Mucosa of gallbladder (tissue), 1 donor: ENCODE measurements at places on chromosomes 7 and 10. TPM values are rescaled to one million over a fixed set of nuclear protein-coding genes. Genes with fewer than 3 reads are reported as not detected.

The GLI3 gene
- 9.8 TPM for total RNA-seq

The SLC26A4 gene
- total RNA-seq: 0.52 TPM

The UCMA gene
- not detected for total RNA-seq

The OR2A12 gene
- total RNA-seq: not detected

The TEX36 gene
- not detected for total RNA-seq

The ECHDC3 gene
- 4.1 TPM for total RNA-seq

The GNAI1 gene
- total RNA-seq: 47.5 TPM

The SGMS1 gene
- 36.9 TPM for total RNA-seq

The PON1 gene
- total RNA-seq: 8.9 TPM

The VPS37D gene
- 13.5 TPM for total RNA-seq

The EPO gene
- total RNA-seq: not detected

DNA sequence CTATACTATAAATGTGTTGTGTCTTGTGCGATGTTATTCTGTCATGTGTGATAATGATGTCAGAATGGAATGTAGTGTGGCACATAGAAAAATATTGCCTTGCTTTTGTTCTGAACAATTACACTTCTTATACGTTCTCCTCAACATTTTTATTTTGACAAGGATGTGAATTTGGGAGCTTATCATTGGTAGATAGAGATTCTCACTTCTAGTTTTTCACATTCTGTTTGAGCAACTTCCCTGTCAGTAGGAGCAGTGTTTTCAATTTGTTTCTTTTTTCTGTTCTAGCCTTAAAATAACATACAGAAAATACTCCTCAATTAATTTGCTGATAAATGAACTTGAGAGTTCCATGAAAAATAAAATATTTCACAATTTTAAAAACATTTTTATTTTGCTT is 17.6 kb downstream of the SUN3 start:
- DNase-seq: no peak

- DNase-seq: no peak
Observed at GRCh38 chr7:97145068-97145467, 27.6 kb downstream of the SDHAF3 start.

- no peak for DNase-seq
Observed at GRCh38 chr10:110865809-110866482, 5.8 kb upstream of the PDCD4 start.

DNA sequence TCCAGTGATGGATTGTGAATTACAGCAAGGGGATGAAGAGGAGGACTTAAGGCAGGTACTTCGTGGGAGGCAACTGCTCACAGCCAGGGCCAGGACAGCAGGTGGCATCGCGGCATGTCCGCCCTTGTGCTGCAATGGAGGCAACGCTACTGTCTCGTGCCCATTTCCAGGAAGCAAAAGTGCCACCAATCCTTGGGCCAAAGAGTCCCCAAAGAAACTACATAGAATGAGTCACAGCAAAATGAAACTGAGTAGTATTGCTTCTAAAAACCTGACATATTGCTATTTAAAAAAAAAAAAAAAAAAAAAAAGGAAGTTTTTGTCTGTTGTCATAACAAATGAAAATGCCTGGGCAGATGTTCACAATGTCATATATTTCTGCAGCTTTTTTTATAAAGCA is 46.6 kb downstream of the RSU1 start:
- no peak for DNase-seq

- no peak for DNase-seq
Observed at GRCh38 chr7:30915005-30915601, 3.5 kb downstream of the AQP1 start.

DNA sequence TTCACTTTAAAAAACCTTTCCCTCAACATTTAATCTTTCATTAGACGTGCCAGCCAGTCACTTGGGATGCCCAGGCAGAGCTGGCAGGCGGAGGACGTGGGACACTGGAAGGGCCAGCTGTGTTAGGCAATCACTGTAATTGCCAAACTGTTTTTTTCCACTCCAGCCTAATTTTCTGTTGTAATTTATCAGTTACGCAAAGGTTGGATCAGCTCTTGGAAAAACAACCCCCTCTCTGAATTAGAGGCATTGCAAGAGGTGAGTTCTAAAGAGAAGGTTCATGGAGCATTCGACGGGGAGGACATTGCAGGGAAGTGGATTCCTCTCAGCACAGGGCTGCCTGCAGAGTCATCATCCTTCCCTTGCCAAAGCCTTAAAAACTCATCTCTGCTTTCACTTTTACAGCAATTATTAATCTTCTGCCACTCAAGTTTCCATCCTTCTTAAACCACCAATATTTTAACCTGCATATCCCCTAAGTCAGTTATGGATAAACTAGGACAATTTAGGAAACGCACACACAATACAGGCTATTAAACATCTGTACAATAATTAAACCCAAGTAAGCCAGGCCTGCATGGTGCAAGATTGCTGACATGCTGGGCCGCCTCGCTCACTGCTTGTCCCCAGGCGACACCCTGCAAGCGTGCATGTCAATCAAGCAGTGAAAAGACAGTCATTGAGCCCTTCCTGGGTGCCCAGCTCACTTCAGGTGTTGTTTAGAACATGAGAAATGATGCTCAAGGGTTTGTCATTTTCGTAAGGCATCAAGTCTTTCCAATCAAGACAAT is 272.3 kb upstream of the RNF32 start:
- DNase-seq: no peak

GRCh38 chr7:38704041-38704547 is 72.9 kb upstream of the AMPH start:
- no peak for DNase-seq

- no peak for DNase-seq
Observed at GRCh38 chr7:156950381-156950858, 908 bp downstream of the NOM1 start.

GRCh38 chr10:47118326-47118725 is 181.7 kb upstream of the GDF10 start:
- DNase-seq: no peak

GRCh38 chr7:1320616-1321240 is 88.1 kb downstream of the UNCX start:
- no peak for DNase-seq

GRCh38 chr7:112036071-112036470 is 170.1 kb downstream of the DOCK4 start:
- no peak for DNase-seq

DNA sequence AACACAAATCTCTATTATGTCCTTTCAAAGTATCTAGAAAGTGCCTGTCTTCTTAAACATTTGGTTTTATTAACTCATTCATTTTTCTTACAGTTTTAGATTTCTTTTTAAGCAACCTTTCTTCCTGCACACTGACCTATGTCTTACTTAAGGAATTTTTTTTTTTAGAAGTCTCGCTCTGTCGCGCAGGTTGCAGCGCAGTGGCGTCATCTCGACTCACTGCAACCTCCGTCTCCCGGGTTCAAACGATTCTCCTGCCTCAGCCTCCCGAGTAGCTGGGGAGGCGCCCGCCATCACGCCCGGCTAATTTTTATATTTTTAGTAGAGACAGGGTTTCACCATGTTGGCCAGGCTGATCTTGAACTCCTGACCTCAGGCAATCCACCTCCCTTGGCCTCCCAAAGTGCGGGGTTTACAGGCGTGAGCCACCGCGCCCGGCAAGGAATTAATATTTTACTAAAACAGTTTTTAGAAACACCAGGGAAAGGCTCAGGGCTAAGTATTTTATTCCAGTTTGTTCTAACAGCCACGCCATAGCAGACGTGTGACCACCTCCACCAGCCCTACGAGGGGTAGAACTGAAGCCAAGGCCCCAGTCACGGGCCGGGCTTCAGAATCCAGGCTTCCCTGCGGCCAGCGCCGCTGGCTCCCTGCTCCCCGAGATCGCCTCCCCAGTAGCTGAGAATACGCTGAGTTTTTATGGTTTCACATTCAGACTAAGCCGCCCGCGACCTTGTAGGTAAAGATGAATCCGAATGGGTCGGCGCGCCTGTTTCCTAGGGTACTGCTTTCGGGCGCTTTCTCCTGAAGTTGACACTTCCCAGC is 941 bp upstream of the LUC7L2 start:
- DNase-seq: no peak

- no peak for DNase-seq
Observed at GRCh38 chr7:159070431-159071148, 74.1 kb downstream of the VIPR2 start.

- no peak for DNase-seq
Observed at GRCh38 chr10:84755311-84755710, 426.9 kb downstream of the CCSER2 start.

GRCh38 chr7:128321044-128321422 is 22.7 kb downstream of the RBM28 start:
- DNase-seq: no peak

- DNase-seq: peak; percentile 48
Observed at GRCh38 chr7:68176974-68177373, 1180.3 kb downstream of the TYW1 start.

DNA sequence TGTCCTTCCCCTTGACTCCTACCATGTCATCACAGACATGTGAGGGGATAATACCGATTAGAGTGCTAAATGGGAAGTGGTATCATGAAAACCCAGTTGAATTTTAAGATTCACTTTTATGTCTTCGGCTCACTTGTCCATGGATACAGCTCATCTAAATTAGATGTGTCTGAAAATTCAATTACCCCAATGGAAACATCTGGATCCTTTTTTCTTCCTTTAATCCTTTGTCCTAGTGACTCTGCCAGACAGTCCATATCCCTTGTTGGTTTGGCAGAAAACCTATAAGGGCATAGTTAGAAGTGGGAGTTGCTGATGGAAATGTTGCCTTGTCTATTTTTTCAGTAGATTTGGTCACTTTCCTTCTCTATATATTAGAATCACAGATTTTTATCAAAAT is 271.9 kb downstream of the MTERF1 start:
- DNase-seq: no peak

DNA sequence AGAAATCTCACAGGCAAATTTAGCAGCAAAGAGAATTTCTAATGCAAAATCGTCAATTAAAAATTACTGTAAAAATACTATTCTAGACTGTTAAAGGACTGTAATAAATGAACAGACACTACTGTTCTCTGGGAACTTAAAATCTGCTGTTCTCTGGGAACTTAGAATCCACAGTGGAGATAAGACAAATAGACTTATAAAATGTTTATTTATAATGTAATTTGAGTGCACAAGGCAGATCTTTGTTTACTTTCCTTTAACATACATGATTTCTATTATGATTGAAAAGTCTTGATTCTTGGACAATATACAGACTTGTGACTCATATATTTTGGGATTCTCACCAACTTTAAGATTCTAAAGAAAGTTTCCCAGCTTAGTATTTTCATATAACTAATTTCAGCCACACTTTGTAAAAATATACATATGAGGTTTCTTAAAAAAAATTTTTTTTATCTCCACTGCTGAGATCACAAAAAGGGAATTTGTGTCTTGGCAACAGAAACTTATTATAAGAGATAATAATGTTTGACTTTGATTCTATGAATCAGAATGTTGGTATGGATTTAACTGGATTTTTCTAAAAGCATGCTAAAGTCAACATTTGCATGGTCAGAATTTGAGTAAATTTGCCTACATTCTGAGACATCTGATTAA is 166.3 kb upstream of the RHOBTB1 start:
- no peak for DNase-seq

DNA sequence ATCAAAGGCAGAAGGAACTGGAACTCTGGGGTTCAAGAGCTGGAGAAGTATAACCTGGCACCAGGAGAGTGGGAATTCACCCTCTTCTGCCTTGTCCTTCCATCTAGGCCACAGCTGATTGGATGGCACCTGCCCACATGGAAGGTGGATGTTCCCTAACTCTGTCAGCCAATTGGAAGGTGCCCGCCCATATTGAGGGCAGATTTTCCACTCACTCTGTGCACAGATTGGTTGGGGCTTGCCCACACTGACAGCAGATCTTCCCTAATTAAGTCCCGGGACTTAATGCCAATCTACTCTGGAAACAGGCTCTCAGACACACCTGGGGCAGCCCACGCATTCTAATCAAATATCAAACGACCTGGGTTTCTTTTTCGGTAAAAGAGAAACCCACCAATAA is 1142.3 kb upstream of the CELF2 start:
- no peak for DNase-seq

DNA sequence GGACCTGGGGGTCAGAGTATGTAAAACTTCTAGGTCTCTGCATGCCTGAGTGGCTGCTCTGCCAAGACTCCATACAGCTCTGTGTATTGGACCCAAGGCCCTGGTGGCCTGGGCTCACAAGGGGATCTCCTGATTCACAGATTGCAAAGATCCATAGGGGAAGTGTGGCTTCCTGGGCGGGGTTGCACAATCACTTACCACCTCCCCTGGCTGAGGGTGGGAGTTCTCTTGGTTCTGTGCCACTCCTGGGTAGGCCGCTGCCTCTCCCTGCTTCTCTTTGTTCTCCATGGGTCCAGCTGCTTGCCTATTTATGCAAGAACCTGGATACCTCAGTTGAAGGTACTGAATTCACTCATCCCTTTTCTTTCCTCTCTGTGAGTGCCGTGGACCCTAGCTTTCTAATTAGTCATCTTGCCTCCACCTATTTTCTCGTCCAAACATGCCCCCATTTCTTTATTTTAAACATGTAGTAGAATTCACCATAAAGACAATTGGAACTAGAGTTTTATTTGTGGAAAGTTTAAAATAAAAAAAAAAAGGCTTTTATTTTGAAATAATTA is 18.5 kb upstream of the AGR3 start:
- DNase-seq: no peak

GRCh38 chr10:88190123-88190522 is 326.7 kb downstream of the PTEN start:
- no peak for DNase-seq

DNA sequence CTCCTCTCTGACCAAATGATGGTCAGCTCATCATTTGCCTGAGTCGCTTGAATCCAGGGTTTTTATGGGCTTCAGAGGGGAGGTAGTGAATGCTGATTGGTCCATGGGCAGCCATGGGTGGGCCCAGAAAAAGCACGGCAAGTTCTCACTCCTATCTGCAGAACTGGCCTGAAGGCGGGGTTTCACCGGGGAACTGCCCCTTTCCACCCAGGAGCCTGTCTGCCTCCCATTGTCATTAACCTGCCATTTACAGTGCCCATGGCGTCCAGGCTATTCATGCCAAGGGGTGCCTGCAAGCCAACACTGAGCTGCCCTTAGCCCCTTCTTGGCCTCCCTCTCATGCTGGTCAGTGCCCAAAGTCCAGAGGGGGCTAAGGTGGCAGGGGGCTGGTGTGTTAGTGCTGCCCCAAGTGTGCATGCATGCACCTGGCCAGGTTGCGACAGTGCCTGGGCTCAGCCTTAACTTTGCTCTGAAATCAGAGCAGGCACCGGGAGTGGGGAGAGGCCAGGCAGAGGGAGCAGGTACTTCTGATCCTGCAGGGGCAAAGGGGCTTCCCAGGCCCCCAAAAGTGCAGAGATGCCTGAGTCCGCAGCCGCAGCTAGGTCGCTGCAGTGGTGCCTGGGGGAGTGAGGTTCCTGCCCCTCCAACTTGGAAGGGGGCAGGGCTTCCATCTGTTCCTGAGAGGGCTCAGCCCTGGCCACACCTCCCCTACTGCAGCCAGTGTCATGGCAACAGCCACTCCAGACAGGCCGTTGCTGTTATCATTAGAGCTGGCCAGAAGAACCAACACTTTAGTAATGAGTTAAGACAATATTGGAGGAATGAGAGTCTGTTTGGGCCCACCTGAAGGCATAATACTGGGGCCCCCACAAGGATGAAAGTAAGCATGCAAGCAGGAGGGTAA is 561.6 kb downstream of the GRM8 start:
- no peak for DNase-seq

- DNase-seq: no peak
Observed at GRCh38 chr7:71237945-71238344, 106.0 kb downstream of the GALNT17 start.

GRCh38 chr7:112370436-112370835 is 79.8 kb upstream of the IFRD1 start:
- DNase-seq: no peak
